ENCODE measurements at places on chromosomes 1 and 21. TPM values are rescaled to one million over a fixed set of nuclear protein-coding genes. Genes with fewer than 3 reads are reported as not detected.

DNA sequence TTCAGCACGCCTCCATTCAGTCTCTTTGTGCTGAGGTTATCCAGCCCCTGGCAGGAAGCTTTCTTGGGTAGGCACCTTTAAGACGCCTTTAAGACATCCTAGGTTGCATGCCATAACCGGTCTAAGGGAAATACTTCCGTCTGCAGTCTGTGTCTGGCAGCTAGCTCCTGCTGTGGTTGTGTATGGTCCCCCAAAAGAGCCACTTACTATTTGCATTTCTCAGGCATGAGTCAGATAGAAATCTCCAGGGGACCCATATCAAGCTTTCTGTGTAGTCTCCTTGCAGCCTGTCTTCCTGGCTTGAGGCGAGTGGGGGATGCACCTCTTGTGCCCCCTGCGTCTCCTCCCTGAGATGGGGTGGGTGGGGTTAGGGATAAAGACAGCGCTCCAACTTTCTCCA, 10.0 kb upstream of the RYR2 start:
- no peak for DNase-seq

GRCh38 chr1:232571523-232571922, 58.4 kb downstream of the SIPA1L2 start:
- peak; percentile 9 for DNase-seq

- no peak for DNase-seq
Observed at GRCh38 chr21:45528028-45528705, 14.1 kb downstream of the SLC19A1 start.

DNA sequence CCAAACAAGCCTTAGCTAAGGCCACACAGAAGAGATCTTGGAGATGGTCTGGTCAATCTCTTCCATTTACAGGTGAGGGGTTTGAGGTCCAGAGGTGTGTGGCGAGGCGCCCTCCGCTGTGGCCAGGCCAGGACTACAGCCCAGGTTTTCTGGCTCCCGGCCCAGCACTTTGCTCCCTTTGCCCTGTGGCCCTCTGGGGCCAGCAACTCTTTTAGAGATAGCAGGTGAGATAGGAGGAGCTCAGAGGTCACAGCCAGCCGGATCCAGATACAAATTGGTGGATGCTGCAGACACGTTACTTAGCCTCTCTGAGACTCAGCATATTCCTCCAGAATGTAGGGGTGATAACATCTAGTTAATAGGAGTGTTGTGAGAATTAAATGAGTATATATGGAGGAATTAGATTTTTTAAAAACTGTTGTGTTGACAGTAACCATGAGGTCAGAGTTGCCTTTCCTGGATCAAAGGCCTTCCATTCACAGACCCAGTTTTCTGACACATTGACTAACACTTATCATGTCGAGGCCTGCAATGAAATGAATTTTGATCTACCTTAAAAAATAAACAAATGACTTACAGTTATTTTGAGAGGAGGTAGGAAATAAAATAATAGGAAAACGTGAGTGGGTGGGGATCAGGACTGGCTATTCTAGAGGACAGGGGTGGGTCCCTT, 16.6 kb downstream of the TEX35 start:
- no peak for DNase-seq

DNA sequence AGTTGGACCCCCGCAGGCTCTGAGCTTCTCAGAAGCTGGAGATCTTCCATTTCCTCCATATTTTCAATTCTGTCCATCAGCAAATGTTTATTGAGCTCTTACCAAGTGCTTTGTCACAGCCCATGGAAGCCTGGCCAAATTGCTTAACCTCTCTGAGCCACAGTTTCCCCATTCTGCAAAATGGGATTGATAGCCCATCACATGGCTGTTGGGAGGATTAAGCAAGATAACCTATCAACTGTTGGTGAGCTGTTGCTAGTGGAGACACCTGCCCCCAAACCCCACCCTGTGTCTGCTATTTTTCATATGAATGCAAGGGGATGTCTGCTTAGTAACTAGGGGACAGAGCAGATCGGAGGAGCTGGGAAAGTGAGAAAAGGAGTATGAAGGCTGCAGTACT, 38.3 kb downstream of the CD34 start:
- no peak for DNase-seq

The UCK2 gene
- total RNA-seq: 85.0 TPM

The AMY1C gene
- not detected for total RNA-seq

The ICOSLG gene
- total RNA-seq: 0.13 TPM

DNA sequence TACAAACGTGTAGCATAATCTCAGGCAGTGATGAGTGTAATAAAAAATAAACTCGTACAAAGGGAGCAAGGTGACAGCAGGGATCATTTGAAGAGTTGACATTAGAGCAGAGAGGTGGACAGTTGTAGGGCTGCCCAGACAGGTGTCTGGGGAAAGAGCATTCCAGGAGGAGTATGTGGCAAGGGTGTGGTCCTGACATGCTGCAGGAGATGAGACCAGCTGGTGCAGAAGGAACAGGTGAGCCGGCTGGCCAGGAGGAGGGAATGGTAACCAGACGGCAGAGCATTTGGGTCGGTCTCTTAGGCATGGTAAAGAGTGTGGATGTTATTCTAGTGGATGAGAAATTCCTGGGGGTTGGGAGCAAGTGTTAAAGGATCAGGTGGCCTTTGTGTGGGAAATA, 306.3 kb downstream of the LMX1A start:
- DNase-seq: no peak

DNA sequence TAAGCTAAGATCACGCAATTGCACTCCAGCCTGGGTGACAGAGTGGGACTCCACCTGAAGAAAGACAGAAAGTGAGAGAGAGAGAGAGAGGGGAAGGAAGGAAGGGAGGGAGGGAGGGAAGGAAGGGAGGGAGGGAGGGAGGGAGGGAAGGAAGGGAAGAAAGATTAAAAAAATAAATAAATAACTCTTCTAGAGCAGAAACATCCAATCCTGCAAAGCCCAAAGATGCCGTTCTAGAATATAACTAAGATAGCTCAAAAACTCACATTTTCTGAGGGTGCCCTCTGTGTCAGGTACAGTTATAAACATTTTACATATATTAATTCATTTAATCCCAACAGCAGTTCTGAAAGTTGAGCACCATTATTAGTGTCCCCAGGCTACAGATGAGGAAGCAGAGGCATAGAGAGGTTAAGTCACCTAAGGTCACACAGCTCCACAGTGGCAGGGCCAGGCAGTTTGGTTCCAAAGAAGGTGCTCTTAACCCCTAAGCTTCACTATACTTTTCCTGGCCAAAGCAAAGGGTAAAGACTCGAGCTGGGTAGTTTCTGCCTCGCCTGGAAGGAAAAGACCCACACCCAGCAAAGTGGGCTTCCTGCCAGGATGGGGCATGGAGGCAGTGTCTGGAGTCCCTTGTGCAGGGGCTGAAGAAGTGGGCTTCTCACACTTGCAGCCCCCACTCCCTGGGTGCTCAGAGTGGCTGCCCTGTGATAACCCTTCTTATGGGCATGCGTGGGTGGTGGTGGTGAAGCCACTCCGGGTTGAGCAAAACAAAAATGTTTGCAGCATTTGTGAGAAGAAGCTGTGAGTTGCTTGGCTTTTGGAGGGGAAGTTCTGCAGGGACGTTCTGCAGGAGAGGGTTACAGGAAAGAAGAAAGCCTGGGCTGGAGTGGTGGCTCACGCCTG, 7.9 kb upstream of the PIK3CD start:
- DNase-seq: no peak

The HOOK1 gene
- 0.20 TPM for total RNA-seq

GRCh38 chr1:156229809-156230472, 12.0 kb upstream of the BGLAP start:
- no peak for DNase-seq

- no peak for DNase-seq
Observed at GRCh38 chr1:59025201-59025600, 241.4 kb upstream of the JUN start.

DNA sequence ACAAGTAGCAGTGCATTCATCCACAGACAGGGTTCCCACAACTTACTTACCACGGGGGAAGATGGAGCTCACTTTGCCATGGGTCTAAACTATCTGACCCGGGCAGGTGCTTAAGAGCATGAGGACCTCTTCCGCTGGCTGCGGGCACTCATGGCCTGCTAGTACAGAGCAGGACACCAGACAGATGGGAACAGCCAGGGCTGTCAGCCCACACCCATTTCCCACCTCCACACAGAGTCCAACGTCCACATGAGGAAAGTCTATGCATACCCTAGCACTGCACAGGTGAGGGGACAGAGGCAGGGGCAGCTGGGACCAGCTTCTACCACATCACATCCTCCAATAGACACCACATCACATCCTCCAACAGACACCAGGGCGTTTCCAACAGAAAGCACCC, 35.8 kb upstream of the PRDM15 start:
- DNase-seq: no peak

DNA sequence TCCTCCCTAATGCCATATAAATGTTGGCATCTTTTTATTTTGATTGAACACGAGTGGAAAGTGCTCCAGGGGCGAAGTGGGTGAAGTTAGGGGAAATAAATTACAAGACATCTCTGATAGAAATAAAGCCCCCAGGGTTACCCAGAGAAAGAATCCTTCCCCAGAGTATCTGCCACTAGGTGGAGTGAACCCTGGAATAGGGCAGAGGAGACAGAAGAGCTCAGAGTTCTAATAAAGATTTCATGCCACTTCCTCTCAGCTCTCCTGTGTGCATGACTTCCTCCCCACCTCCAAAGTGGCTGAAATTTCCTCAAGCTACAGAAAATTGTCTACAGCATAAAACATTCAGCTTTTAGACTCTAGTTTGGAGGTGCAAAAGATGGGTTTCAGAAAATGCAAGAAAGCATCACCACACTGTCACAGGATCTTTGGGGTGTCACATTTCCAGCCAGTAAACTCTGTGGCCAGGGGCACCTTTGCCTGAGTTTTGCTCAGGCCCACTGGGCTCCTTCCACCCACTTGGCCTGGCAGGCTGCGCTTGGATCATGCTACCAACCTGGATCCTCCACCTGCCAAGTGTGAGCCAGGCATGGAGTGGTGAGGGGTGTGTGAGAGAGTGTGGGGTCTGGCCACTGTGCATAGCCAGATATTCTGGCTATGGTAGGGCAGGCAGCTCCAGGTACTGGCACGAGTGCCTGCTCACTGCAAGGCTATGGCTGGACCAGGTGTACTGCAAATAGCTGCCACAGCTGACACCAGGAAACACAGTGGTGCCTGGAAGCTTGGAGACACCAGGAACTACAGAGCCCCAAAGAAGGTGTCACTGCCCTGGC, 208.8 kb upstream of the USP25 start:
- peak; percentile 23 for DNase-seq

GRCh38 chr1:217586586-217586985, 44.3 kb downstream of the GPATCH2 start:
- no peak for DNase-seq

DNA sequence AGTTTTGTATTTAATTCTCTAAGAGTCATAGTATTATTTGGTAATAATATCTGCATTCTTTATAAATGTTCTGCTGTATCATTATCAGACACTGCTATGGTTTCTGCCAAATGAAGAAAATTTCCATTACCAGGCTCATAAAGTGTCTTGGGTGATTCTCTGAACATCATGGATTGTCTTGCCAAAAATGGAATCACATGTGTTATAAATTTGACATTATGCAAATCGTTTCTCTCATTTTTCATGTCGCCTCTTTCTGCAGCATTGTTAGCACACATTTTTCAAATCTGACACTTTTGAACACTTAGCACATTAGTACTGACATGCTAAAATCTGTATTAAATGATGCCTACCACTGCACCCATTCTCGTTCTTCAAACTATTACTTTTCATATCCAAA, 74.2 kb upstream of the NEK7 start:
- DNase-seq: no peak

The AIM2 gene
- total RNA-seq: not detected

DNA sequence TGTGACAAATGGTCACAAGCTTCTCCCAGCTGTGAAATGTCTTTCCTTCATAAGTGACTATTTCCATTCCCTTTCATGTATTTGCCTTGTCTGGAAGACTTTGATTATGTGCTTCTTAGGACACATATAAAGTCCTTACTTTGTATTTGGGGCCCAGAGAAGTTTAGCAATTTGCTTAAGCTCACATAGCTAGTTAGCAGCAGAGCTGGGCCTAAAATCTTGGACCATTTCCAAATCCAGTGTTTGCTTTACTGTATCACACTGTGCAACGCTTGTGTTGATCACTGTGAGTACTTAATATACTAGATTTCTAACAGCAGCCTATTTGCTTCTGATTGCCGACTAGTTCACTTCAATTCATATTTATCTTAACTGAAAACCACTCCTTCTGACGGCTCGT, 2.2 kb upstream of the KCNA3 start:
- no peak for DNase-seq

The PROK1 gene
- total RNA-seq: not detected

All from SJCRH30 (cell line).